ENCODE measurements at places on chromosomes 1 and 21. TPM values are rescaled to one million over a fixed set of nuclear protein-coding genes. Genes with fewer than 3 reads are reported as not detected.

Gene FCRL2
- total RNA-seq: 0.42 TPM

Gene IVL
- total RNA-seq: 43.4 TPM

Gene LRRIQ3
- total RNA-seq: 1.6 TPM

Gene PPIAL4G
- 0.34 TPM for total RNA-seq

Gene CD5L
- not detected for total RNA-seq
